Fibroblast of lung (primary cell): ENCODE measurements at places on chromosomes 3 and 15.
A peak's percentile ranks its signal among the peaks of the same experiment; 100 is the strongest.

- DNase-seq, result peak; percentile 71
Observed at GRCh38 chr3:177529716-177530335, 332.5 kb upstream of the TBL1XR1 start.

DNA sequence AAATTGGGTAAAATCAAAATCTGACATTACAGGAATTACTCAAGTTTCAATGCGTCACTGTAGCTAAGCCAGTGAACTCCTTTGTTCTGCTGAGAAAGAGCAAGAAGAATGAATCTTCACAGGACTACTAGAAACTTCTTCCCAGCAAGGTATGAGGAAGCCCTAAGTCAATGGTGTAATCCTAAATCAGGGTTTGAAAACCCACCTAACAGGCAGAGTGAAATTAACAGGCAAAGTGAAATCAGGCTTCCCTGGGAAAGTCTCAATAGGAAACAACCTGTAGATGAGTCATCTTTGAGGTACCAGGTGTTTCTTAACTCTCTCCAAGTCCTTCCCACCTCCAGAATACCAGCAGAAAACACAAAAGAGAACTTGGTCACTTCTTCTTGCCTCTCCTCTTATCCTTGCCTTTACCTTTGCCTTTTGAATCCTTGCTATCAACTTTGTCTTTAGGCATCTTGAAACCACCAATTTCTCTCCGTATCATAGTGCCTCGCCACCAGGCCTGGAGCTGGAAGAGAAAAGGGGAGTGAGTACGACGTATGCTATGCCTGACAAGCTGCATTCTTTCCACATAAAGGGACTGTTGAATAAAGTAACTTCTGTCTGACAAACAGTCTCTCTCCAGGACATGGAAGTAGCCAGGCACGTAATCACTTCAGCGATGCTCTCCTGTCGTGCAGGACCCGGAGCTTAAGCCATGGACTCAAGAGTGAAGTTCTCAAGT lies 60.6 kb upstream of the RPL35A start:
- no peak for DNase-seq

GRCh38 chr3:40524222-40524567 lies 565 bp upstream of the ZNF621 start:
- DNase-seq, result no peak

GRCh38 chr3:53709860-53710674 lies 136.2 kb downstream of the CHDH start:
- peak; percentile 45 for DNase-seq

DNA sequence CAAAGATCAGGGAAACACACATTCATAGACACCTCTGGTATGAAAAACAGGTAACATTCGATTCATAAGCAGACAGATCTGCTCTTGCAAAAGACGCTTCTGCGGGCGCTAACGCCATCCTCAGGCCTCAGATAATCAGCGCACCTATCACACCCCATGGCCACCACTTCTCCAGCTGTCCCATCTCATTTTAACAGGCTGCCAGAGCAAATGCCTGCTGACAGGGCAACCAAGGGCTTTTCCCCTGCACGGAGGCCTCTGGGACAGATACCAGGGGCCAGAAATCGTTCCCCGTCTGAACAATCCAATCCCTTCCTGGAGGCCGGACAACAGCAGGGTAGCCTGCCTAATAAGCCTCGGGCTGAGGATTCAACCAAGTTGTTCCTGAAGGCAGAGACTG lies 15.2 kb downstream of the ABCC5 start:
- no peak for DNase-seq

- no peak for DNase-seq
Observed at GRCh38 chr3:122825460-122825859, 30.6 kb downstream of the SLC49A4 start.

DNA sequence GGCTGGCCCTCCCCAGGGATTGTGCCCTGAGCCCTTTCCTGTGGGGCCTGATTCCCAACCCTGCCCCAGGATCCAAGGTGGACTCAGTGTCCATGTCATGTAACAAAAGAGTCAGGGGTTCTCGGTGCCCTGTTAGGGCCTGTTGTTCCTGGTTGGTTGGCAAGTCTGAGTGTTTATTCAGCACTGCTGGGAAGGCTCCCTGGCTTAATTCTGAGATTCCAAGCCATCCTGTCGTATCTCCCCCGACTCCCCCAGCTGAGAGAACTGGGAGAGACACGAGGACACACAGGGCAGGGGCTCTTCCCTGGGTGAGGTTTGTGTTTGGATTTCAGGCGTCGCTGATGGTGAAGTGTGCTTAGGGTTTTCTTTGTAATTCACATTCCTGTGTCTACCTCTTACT lies 78.3 kb downstream of the EEFSEC start:
- no peak for DNase-seq

GRCh38 chr3:124313621-124314020 lies 321.7 kb upstream of the ROPN1 start:
- no peak for DNase-seq

- peak; percentile 90 for DNase-seq
Observed at GRCh38 chr3:58683466-58683865, 16.9 kb upstream of the FAM3D start.

GRCh38 chr15:27844018-27844666 lies 255.0 kb downstream of the OCA2 start:
- DNase-seq, result peak; percentile 56

GRCh38 chr15:41022487-41023090 lies 69.3 kb downstream of the CHAC1 start:
- peak; percentile 80 for DNase-seq

DNA sequence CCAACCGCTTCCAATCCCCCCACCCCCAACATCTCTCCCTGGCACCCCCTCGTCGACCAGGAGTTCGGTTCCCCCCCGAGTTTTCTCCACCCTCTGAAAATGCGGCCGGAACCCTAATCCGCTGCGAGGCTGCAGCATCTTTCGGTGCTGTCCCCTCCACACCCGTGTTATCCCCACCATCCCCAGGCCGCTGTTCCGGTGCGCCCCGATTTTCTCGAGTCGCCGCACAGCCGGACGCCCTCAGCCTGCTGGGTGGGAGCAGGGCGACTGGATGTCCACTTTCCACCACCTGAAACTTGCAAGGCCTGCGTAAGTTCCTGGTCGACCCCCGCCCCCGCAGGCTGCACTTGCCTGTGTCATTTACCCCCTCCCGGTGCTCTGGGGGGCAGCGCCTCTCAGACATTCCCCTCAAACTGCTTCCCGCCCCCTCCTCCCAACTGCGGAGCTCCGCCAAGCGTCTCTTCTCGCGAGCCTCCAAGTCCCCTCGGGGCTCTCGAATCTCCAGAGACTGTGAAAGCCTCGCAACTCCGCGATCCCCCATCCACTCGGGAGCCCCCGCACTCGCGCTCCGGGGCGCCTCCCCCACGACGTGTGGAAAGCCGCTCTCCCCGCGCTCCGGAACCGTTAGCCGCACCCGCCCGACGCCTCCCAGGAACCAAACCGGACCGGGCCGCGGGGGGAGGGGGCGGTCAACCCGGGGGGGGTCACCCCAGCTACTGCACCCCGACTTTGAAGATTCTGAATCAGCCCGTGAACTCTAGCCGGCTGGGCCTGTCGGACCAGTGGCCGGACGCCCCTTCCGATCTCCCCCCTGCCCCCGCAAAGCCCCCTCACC lies 566 bp downstream of the ETV5 start:
- DNase-seq, result peak; percentile 66

GRCh38 chr3:41265011-41265545 lies 65.8 kb downstream of the CTNNB1 start:
- peak; percentile 61 for DNase-seq

DNA sequence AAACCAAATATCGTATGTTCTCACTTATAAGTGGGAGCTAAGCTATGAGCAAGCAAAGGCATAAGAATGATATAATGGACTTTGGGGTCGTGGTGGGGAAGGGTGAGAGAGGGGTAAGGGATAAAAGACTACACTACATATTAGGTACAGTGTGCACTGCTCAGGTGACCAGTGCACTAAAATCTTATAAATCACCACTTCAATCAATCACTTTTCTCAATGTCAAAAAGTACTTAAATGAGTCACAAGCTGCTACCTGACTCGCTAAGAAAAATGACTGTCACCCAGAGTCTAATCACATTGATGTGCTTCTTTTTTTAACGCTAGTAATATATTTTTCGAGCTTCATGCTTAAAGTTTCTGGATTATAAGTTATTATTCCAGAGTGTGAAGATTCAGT lies 95.5 kb downstream of the CBLB start:
- DNase-seq, result no peak

DNA sequence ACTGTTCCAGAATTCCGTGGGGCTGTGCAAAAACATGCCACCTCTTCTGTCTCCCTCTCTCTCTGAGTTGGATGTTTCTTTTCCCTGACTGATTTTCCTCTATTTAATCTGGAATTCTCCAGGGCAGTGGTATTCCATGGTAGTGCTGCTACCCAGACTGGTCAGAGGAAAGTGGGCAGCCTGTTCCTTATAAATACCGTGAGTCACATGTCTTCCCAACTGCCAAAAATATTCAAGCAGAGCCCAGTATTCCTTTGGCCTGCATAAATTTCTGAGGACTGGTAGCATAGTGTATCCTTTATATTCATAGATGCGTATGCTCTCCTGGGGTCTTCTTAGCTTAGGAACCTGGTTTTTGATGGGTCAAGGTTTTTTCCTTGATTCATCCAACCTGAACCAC lies 40.9 kb downstream of the CEMIP start:
- DNase-seq, result no peak

GRCh38 chr15:37940876-37941275 lies 6.4 kb downstream of the TMCO5A start:
- DNase-seq, result no peak

DNA sequence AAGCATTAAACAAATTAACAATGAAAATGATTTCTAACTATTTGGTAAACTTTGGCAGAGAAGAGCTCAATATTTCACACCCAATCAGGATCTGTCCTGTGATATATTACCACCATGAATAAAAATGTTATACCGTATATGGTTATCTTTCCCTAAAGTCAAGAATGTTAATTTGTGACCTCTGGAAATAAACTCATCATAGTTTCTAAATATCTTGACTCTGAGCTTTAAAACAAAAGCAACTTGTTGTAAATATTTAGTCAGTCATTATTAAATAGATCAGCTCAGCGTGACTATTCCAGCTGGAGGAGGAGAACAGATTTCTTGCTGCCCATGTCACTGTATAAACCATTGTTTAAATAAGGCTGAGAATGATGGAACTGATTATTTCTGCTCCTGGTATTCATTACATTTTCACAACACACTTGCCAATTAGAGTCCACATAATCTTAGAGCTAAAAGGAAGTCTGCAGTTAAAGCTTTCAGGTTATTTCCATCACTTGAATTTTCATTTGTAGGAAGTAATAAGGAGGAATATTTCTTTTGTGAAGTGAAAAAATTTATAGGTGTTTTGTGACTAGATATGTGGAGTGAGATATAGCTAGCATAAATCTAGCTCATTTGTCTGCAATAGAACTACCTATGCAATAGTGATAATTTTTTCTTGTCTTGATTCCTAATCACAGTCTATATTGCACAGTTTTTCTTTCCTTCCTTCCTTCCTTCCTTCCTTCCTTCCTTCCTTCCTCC lies 106.5 kb upstream of the P2RY1 start:
- peak; percentile 45 for DNase-seq

DNA sequence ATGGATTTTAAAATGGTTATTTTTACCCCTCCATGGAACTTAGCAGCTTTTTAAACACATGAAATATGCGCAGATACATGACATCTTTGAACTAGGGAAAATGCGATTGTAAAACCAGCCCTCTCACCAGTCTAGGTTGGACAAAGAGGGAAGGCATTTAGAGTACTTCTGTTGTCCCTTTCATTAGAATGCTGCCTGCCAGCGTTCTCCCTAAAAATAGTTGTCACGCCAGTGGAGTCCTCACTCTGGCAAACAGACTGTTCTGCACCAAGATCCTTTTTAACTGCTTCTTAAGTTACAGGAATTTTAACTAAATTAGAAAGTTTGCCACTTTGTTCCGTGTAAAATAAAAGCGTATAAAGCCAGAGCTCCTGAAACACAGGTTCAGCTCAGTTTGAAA lies 295.3 kb downstream of the VPS13C start:
- no peak for DNase-seq

DNA sequence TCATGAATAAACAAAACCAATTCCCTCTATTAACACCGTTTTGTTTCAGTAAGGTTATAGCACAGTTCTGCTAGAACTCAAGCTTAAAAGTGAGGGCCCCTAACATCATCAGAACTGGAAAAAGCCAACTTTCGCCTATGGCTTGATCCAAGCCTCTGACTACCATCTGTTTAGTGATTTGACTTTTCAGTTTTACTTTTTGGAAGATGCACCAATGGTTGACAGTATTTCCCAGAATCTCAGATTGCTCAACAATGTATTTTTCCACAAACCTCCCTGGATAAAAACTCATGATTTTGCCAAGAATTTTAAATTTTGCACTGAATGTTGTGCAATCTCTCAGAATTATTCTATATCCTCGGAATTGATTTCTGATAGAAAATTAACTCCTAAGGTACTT lies 190.7 kb downstream of the LSAMP start:
- peak; percentile 73 for DNase-seq

- no peak for DNase-seq
Observed at GRCh38 chr3:123096126-123096525, 29.3 kb downstream of the PDIA5 start.

- no peak for DNase-seq
Observed at GRCh38 chr3:188487652-188488051, 333.7 kb downstream of the LPP start.

GRCh38 chr3:138371070-138371965 lies 22.9 kb downstream of the MRAS start:
- no peak for DNase-seq

DNA sequence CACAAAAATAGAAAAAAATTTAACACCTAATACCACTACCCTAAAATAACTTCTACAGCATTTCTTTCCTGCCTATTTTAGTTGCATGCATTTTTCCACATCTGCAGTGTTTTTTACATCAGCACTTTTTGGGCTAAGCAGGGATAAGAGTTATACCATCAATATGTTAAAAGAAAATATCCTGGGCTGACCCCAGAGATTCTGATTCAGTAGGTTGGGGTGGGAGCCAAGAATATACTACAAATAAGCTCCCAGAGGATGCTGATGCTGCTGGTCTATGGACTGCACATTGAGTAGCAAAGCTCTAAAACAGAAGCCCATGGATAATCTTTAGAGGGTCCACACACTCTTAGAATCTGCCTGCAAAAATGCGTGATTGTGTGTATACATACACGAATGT lies 14.8 kb downstream of the FYCO1 start:
- DNase-seq, result peak; percentile 26

DNA sequence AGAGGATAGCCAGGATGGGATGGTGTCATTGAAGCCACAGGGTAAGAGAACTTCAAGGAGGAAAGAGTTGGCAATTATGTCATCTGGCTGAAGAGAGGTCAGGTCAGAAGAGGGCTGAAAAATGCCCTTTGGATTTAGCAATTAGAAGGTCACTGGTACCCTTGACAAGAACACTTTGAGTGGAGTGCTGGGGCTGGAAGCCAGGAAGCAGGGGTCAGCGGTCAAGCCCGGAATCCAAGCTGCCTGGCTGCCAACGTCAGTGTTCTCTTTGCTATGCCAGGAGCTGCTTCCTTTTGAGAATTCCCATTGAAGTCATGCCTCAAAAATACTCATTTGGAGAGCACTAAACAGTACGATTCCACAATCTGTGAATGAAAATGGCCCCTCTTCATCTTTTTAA lies 386.5 kb downstream of the SHQ1 start:
- no peak for DNase-seq

- no peak for DNase-seq
Observed at GRCh38 chr3:48595075-48595525, at the start of gene COL7A1. COL7A1 (minus strand) TSS chr3:48595329; CDS start chr3:48595159, 170 bp downstream.
